IMR-90 (cell line): ENCODE measurements at places on chromosomes 3 and 15. TPM values are rescaled to one million over a fixed set of nuclear protein-coding genes. Genes with fewer than 3 reads are reported as not detected.

DNA sequence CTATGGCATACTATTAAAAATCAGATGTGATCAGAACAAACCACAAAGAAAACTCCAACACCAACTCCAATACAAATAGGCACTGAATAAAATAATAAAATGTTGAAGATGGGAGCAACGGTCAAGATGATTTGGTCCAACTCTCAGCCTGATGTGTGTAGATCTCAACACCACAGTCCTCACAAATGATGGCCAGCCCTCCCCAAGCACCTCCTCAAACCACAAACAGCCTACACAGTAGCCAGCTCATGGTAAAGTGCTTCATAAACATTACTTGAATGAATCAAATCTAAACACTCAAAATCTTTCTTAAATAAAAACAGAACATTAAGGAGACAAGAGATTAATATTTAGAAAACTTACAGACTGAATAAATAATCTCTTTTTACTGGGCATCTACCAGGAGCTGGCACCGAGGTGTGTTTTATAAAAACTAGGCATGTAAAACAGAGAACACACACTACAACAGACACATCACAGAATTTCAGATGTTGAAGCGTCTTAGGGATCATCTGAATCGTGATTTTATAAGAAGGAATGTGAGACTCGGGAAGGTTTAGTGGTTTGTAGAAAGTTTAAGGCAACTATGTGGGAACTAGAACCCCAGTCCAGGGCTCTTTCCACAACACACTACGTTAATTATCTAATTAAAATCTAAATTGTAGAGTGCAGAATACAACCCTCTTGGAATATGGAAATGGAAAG, 102.4 kb downstream of the MYLK start:
- H3K4me3 ChIP-seq: no peak overlapping the region
- H3K27me3 ChIP-seq: no peaks in the 10 kb centered on the region
- peaks cover 42% of the 10 kb centered on the region for H3K4me1 ChIP-seq
- peaks cover 35% of the 10 kb centered on the region for H3K36me3 ChIP-seq
- peak overlapping the region; percentile 40; the same call in 1 of the 2 replicates for H3K27ac ChIP-seq

DNA sequence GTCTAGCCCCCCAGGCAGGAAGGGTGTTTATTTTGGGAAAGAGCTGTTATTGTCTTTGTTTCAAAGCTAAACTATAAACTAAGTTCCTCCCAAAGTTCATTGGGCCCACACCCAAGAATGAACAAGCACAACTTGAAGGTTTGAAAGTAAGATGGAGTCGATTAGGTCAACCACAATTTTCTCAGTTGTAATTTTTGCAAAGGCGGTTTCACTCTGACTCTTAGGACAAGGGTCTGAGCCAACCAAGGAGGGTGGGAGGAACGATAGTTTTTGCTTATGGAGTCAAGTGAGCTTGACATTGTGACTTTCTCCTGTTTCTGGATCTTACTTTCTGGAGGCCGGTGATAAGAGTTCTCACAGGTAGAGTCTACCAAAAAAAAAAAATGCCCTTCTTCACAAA, 5.8 kb upstream of the ZNF770 start:
- no peak overlapping the region for H3K27ac ChIP-seq
- no peaks in the 10 kb centered on the region; the same call in none of the 2 replicates for H3K27me3 ChIP-seq
- DNase-seq: no peak
- no peaks in the 10 kb centered on the region for H3K4me1 ChIP-seq

GRCh38 chr3:22101811-22102210, 350.8 kb upstream of the ZNF385D start:
- no peaks in the 10 kb centered on the region for H3K36me3 ChIP-seq
- DNase-seq: no peak
- H3K27me3 ChIP-seq: no peaks in the 10 kb centered on the region

DNA sequence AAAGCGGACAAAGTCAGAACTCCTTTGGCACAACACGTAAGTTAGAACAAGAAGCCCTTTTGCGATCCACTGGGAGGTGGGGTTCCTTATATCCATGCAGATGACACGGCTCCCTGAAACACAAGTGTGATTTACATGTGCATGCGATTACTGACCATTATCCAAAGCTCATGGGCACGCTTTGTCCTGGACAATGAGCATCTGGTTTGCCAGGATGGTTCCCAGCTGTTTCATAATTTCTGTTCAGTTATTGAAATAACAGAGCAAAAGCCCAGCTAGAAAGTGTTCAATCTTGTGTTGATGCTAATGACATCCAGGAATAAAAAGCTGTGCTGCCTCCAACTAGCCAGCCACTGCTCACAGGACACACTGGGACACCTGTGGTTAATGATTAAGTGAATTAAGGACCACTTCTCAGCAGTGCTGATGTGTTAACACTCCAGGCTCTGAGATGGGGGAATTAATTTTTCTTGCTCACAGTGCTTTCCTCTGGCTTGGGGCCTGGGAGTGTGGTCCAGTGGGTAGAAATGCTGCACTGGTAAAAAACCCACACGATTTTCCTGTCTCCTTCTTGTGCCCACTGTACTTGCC, 123.1 kb upstream of the SLC2A2 start:
- no peak overlapping the region for H3K4me3 ChIP-seq
- no peak for DNase-seq
- H3K27ac ChIP-seq: no peak overlapping the region
- no peaks in the 10 kb centered on the region for H3K36me3 ChIP-seq
- H3K27me3 ChIP-seq: no peaks in the 10 kb centered on the region
- H3K4me1 ChIP-seq: no peaks in the 10 kb centered on the region

The ITIH1 gene
- not detected in 2 replicates for total RNA-seq
